ENCODE measurements at places on chromosomes 16 and 17.

GRCh38 chr17:10332515-10332914, 40.3 kb downstream of the MYH13 start:
- no peak for DNase-seq

- DNase-seq, result no peak
These were observed 28.2 kb upstream of the TMEM220 start for GRCh38 chr17:10758062-10758461.

GRCh38 chr16:55297062-55297909, 26.7 kb upstream of the IRX6 start:
- DNase-seq, result no peak

DNA sequence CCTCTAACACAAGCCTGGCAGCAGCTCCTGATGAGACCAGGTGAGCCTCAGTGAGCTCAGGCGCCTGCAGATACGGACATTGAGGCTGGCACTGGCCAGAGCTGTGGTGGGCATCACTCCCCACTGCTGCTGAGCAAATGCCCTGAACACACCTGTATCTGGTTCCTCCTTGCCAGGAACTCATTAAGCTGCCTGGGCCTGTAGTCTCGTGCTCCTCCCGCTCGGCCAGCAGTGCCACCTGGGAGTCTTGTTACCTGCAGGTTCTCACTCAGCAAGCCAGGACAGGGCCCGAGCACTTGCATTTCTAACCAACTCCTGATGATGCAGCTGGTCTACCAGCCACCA, 13.3 kb downstream of the EIF4A3 start:
- no peak for DNase-seq

DNA sequence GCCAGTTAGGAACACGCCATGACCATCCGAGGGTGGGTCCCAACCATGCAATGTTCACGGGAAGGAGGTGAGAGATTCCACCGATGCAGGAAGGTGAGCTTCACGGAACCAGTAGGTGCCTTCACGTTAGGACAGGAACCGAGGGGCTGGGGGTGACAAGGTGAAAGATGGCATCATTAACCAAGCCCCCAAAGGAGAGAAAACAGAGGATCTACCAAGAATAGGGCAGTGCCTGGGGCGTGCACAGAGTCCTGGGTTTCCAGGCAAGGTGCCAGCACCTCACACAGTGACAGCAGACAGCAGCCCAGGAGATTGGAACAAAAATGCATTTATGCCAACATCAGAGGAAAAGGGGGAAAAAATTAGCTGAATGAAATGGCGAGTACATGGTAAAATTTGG, 137.9 kb downstream of the GSG1L start:
- DNase-seq, result no peak

DNA sequence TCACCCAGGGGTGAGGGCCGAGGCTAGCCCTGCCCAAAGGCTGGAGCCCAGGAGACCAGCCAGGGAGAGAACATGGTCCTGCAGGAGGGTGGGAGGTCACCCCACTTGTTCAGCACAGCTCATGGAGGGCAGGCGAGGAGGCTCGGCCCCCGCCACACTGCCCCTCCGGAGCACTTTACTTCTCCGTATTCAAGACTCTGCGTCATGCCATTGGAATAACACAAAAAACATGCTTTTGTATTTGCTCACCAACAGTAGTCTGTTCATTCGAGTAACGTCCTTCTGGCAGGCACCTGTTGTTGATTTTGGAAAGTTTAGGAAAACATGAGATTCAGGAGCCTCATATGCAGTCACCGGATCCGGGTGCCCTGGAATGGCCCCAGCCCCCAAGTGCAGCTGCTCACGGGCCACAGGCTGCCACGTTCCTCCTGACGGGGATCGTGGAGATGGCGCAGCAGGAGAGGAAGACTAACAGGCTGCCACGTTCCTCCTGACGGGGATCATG, 81.1 kb upstream of the DNAH17 start:
- no peak for DNase-seq

DNA sequence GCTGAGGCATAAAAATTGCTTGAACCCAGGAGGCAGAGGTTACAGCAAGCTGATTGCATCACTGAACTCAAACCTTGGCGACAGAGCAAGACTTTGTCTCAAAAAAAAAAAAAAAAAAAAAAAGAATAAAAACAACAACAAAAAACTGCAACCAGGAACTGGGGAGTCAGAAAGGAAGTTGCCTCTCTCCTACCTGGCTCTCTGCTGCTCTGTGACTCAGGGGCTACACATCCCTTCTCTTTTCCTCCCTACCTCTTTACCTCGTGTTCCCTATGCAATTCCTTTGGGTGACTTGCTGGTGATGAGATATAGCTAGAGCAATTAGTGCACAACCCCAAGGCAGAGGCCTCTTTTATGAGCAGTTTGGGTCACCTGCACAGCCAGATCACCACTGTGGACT, 95.9 kb downstream of the ABCC1 start:
- no peak for DNase-seq

DNA sequence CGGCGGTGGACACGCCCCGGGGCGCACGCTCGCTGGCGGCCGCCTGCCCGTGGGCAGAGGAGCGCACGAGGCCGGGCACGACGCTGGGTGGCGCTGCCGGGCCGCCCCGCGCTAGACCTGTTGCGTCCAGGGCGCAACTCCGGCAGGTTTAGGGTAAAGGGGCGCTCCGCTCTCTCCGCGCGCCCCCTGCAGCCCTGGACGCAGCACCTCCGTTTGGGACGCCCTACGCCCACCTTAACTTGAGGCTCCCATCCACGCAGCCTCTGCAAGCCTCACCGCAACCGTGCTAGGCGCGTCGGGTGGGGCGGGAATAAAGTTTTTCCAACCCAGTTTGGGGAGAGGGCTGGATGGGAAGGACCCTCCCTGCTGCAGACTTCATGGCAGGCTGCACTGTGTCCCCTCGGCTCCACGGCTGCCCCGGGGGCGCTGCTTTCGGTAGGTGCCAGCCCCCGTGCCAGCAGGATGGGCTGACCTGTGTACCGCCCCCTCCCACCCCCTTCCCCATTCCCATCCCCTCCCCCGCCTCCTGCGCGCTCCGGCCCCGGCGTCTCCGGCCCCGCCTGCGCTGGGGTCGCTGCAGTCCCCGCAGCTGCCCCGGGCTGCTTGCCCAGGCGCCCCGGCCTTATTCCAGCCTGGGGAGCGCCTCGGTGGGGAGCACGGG, at the start of gene SYT17:
SYT17 (plus strand) TSS at position 531 of the 661 bp plus-strand sequence. CDS start 407 bp downstream, outside the sequence.
- DNase-seq, result peak; percentile 27

- DNase-seq, result no peak
These were observed 94.0 kb upstream of the CDH5 start for GRCh38 chr16:66272461-66272860.

DNA sequence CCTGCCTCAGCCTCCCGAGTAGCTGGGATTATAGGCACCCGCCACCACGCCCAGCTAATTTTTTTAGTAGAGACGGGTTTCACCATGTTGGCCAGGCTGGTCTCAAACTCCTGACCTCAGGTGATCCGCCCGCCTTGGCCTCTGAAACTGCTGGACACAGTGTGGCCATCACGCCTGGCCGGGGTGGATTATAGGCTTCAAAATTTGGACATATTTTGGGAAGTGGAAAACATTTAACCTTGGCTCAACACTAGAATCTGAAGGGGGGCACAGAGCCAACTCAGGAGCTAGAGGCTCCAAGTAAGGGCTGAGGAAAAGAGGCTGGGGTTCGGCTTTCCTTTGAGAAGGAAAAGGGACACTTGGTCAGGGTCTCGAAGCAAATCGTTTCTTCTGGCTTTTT, 2.2 kb upstream of the CDK5R1 start:
- no peak for DNase-seq

DNA sequence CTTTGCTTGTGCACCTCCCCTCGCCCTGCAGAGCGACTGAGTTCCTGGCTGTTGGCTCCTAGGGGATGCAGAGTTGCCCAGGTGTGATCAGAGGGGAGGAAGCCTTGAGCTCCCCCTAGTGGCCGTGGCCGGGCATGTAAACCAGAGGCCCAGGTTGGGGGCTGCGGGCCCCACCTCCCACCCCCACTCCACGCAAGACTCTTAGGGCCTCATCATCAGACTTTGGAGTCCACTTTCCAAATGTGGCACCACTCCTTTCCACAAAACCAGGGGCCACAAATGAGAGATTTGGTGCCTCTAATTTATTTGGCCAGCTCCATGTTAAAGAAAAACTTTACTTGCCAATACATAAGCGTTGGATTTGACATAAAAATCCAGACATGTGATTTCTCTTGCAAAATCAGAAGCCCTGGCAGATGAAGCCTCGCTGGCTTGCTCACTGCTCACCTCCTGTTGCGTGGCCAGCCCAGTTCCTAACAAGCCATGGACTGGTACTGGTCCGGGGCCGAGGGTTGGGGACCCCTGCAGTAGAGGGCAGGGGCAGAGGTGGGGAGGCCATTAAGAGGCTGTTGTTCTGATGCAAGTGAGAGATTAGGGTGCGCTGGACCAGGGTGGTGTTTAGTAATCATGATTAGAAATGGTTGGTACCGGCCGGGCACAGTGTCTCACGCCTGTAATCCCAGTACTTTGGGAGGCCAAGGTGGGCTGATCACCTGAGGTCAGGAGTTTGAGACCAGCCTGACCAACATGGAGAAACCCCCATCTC, 28.7 kb upstream of the GAS7 start:
- DNase-seq, result no peak

- peak; percentile 44 for DNase-seq
These were observed 42.4 kb upstream of the FBXO47 start for GRCh38 chr17:39009581-39010001.

DNA sequence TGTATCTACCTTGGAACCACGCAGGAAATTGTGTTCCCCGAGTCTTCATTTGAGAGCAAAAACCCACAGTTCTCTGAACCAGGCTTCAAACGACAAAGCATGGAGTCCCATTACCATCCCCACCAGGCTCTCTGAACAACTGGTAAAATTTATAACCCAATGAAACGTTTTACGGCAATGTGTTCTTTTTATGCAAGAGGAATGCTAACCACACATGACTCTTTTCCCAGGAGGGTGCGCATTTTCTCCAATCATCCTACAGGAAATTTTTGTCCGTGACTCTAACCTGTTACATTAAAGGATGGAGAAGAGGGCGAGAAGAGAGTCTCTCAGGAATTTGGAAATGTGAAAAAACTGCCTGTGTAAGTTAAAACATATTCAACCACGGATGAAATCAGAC, 17.8 kb downstream of the STX8 start:
- DNase-seq, result no peak

DNA sequence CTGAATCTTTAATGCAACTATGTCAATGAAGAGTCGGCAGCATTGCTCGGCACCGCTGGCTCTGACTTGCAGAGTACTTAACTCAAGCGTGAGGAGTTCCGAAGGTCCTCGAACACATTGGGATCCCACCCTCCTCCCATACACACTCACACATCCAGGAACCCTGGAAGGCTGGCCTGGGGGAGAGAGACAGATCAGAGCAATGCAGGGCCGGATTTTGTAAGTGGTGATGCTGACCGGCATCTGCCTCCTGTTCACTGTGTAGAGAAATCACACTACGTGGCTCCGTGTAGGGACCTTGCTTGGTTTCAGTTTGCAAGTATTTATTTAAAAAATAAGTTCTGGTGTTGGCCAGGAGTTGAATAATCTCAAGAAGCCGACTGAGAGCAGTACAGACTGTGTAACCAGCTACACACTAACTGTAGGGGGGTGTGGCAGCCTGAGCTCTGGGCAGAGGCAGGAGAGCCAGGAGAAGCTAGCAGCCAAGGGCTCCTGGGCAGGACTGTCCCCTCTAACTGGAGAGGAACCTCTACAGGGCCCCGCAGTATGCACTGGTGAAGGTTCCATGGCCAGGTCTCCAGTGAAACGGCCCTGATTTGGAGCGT, 190.2 kb upstream of the TNRC6C start:
- no peak for DNase-seq

DNA sequence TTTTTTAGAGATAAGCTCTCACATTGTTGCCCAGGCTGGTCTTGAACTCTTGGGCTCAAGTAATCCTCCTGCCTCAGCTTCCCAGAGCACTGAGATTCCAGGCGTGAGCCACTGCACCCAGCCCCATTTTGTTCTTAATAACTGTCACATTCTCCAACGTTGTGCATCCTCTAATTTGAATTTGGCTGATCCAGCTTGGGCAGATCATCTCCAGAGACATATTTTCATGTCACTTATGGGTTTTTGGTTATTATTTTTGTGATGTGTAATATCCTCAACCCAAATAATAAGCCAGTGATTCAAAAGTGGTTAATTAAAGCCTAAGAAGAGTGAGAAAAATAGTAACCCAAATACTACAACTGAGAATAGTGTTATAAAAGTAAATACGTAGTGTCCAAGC, 16.2 kb upstream of the COL1A1 start:
- DNase-seq, result no peak

DNA sequence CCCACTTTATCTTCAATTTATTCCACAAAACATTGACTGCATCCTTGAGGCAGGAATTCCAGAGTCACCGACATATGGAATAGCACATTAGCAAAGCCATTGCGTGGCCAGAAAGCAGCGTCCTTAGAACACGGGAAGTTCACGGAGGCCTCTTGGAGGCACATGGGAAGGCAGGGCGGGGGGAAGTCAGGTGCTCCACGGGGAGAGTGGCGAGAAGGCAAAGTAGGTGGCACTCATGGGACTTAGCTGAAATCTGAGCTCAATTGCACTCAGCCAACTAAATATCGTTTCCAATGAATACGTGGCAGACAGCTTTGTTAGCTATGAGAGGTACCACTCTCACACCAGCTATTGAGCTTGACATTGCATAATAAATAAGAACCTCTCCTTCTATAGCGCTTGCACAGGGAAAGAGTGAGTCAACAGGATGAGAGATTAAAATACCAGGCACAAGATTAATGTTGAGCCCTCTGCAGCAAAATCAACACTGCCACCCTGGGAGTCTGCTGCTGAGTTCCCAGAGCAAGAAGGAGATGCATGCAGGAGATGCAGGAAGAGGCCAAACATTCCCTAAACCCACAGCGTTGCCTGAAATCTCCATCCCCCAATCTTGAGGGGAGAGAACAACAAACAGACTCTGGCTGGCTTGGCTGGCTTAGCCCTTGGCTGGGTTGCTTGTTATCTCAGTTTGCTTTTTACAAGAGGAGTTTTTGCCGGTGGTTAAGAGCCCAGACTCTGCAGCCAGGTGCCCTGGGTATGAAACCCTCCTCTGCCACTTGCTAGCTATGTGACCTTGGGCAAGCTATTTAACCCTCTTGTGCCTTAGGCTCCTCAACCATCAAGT, 28.8 kb downstream of the ABCC12 start:
- peak; percentile 20 for DNase-seq

GRCh38 chr16:27398894-27399853, 2.8 kb upstream of the IL21R start:
- no peak for DNase-seq

GRCh38 chr16:82395212-82395611, 225.2 kb upstream of the MPHOSPH6 start:
- DNase-seq, result no peak

DNA sequence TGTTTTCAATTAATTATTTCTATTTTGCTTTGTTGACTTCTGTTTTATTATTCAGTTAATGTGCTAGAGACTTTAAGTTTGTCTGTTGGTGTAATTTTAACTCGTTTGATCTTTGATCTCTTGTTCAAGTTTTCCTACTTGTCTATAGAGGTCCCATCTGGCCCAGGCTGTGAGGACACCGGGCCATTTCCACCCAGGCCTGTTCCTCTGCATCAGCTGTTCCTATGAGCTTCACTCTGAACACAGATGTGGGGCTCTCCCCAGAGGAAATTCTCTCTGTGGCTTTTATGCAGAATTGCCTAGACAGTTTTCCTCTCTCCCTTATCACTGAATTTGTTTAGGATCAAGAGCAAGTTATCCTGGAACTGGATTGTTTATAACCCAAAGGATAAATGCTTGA, 44.7 kb downstream of the MYO18A start:
- DNase-seq, result no peak

- DNase-seq, result no peak
These were observed 128.2 kb upstream of the PSMD7 start for GRCh38 chr16:74168445-74168844.

GRCh38 chr16:85480727-85481101, 132.4 kb upstream of the GSE1 start:
- no peak for DNase-seq

GRCh38 chr16:76114681-76115080, 162.5 kb upstream of the CNTNAP4 start:
- no peak for DNase-seq
